CD8-positive, alpha-beta memory T cell (primary cell): ENCODE measurements at places on chromosomes 1 and 21. TPM values are rescaled to one million over a fixed set of nuclear protein-coding genes. Genes with fewer than 3 reads are reported as not detected.

Gene CZIB
- 58.0 TPM for total RNA-seq

Gene SMG7
- total RNA-seq: 74.7 TPM

Gene CD84
- 25.1 TPM for total RNA-seq

Gene NCAM2
- total RNA-seq: not detected

Gene BEND5
- total RNA-seq: 0.55 TPM

Gene GCSAML
- total RNA-seq: 0.20 TPM

Gene NLRP3
- 1.8 TPM for total RNA-seq
